ENCODE measurements at places on chromosomes 5 and 9.
A peak's percentile ranks its signal among the peaks of the same experiment; 100 is the strongest.

DNA sequence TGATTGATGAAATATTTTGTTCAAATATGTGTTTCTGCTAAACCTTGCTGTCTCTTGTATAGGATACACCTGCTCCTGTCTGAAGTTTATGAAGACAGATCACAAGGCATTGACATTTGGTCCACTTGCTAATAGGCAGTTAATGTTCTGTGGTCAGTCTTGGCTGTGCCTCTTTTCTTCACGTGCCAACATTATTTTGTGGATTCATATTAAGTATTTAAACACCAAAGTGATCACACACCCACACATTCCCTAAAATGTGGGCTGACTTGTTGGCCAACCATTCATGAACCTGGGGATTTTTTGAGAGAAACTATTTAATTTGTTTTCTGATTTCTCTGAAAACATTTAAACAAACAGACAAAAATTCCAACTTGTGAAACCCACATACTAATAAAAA, 33.7 kb downstream of the ZNF462 start:
- no peak for DNase-seq

DNA sequence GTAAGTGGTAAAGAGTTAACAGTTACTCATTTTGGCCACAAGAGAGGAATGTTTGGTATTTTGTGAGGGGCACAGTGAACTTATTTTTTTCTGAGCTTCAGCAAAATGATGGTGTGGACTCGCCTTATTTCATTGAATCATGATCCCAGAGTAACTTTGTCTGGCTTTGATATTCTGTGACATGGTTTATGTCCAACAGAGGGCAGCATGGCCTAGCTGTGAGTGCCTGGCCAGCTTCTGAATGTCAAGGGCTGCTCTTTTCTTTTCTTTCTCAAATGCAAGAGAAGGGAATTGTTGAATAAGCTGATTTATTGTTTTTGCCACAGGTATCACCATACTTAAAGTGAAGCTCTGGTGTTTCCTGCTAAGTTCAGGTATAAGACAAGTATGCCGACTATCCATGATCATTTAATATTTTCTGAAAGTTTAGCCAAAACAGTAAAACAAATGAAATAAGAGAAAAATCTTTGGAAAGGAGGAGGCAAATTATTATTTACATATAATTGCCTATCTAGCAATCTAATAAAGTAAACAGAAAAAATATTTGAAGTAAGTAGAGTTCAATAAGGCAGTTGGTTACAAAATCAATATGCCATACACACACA, 31.7 kb downstream of the MRPL22 start:
- peak; percentile 42 for DNase-seq

GRCh38 chr5:159552751-159553150, 222.5 kb upstream of the IL12B start:
- DNase-seq = peak; percentile 64

DNA sequence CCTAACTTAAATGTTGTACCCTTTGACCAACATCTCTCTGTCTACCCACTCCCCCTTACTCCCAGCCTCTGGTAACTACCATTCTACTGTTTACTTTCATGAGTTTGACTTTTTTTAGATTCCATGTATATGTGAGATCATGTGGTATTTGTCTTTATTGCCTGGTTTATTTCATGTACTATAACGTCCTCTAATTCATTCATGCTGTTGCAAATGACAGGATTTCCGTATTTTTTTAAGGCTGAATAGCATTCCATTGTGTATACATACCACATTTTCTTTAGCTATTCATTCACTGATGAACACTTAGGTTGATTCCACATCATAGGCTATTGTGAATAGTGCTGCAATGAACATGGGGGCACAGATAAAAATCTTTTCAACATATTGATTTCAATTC, 11.8 kb upstream of the NDUFB6 start:
- DNase-seq = no peak

GRCh38 chr9:131679261-131680020, 60.4 kb downstream of the RAPGEF1 start:
- DNase-seq = no peak

DNA sequence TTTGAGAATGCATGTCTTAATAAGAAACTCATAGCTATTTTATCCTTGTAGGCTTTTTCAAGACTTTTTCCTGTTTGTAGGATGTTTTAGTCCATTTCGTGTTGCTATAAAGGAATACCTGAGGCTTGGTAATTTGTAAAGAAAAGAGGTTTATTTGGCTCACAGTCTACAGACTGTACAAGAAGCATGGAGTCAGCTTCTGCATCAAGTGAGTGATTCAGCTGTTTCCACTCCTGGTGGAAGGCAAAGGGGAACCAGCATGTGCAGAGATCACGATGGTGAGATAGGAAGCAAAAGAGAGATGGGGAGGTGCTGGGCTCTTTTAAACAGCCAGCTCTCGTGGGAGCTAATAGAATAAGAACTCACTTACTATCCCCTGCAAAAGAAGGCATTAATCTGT, 177.3 kb downstream of the ALDH1A1 start:
- DNase-seq = no peak

GRCh38 chr9:15417626-15418025, 5.0 kb upstream of the SNAPC3 start:
- DNase-seq = no peak

GRCh38 chr9:97907046-97907445, 15.3 kb downstream of the TRMO start:
- no peak for DNase-seq

GRCh38 chr5:173778152-173778782, 109.9 kb upstream of the CPEB4 start:
- no peak for DNase-seq

GRCh38 chr9:20280330-20280729, 342.0 kb downstream of the MLLT3 start:
- DNase-seq = no peak

- no peak for DNase-seq
Observed at GRCh38 chr5:150217038-150217437, 27.2 kb downstream of the SLC6A7 start.

DNA sequence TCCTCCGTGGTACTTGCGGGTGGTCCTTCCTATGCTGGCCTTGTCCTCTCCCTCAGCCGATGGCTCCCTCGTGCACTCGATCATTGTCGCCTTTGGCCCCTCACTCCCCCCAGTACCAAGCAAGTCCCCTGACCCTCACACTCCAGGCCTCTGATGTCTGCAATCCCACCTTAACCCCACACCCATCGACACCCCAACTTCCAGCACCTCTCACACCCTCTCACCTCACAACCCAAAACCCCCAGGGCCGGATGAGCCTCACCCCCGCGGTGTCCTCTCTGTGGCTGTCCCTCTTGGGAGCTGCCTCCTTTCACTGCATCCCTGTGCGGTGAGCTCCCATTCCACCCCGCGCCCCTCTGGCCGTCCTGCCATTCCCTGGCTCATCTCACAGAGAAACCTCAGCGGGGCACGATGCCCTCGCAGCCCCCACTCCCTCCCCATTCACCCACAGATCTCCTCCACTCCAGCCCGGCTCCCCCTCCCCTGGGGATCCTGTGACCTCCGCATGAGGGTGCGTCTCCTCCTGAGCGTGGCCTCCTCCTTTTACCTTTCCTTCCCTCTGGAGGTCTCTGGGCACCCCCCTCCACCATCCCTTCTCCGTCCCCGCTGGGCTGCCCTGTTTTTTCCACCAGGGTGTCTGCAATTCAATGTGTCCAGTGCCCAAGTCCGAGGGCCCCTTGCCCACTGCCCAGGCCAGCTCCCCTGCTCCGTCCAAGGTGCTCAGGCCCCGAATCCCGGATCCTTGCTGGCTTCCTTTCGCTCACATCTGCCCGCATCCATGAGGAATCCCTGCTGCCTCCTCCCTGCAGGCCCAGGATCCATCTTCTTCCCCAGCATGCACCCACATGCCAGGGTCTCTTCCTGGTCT, 15.8 kb upstream of the RNU6ATAC start:
- DNase-seq = no peak

- no peak for DNase-seq
Observed at GRCh38 chr5:56833325-56833724, 18.0 kb downstream of the MAP3K1 start.

DNA sequence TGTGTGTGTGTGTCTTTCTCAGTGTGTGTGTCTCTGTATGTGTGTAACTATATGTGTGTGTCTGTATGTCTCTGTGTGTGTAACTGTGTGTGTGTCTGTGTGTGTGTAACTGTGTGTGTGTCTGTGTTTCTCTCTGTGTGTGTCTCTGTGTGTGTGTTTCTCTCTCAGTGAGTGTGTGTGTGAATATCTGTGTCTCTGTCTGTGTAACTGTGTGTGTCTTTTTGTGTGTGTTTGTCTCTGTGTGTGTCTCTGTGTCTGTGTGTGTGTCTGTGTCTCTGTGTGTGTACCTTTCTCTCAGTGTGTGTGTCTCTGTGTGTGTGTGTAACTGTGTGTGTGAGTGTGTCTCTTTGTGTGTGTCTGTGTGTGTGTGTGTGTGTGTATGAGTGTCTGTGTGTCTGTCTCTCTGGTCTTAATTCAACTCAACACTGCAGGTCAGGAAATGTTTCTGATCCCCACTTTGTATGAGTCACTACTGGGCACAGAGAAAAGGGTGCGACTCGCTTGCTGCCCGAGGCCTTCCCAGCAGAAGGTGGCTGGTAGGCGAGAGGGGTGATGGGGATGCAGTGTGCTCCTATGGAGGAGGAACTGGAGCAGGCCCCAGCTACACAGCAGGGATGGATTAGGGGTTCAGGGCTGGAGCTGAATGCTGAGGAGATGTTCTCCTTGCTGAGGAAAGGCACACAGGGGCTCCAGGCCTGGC, 52.1 kb downstream of the NSG2 start:
- DNase-seq = peak; percentile 77

GRCh38 chr9:85228111-85228855, 513.5 kb downstream of the AGTPBP1 start:
- DNase-seq = no peak

DNA sequence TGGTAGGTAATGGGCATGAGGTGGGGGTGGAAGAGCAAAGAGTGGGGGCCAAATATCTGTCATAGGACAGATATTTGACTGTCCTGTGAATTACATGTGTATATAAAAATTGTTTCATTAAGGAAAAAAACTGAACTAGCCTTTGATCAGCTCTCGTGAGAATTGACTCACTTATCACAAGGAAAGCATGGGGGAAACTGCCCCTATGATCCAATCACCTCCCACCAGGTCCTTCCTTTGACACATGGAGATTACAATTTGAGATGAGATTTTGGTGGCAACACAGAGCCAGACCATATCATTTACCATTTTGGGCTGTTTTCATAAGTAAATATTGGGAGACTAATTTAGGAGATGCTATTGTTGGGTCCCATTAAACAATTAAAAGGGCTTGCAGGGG, 63.2 kb upstream of the FYB1 start:
- no peak for DNase-seq

GRCh38 chr9:135910216-135910615, 2.9 kb upstream of the CAMSAP1 start:
- no peak for DNase-seq

- peak; percentile 81 for DNase-seq
Observed at GRCh38 chr9:136995772-136996311, 526 bp downstream of the CLIC3 start.

DNA sequence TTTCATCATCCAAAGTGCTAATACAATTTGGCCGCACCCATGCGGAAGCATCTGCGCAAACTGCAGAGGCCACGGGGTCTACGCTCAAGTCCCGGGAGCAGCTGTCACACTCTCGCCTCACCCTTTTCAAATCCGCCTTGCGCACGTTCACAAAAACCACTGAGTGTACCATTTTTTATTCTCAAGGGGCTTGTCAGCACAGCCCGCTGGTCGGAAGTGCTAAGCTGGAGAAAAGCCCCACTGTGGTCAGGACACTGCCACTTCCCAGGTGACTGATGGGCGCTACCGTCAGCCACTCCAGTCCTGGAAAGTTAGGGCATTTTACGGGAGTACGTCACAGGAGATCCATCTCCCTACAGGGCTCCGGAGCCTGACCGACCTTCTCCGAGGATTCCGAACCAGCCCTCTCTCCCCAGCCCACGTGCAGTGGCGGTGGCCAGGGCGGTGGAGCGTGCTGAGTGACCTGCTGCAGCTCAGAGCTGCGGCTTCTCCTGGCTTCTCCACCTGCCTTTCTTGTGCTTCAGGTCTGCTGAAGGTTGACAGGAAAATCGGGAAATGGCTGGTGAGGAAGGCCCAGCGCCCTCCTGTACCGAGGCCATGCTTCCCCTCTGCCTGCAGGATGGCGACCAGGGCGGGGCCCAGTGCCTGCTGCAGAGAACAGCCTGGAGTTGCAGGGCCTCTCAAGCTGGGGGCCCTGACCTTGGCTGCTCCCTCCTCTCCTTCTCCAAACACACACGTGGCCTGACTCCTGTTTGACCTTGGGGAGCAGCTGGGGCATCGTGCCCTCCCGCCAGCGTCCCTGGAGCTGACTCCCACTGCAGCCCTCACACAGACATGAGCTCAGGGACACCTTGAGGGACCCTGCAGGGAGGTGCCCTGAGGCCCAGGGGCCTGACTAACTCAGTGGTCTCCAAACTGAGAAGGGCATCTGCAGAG, 14.3 kb downstream of the RASGEF1C start:
- no peak for DNase-seq

- no peak for DNase-seq
Observed at GRCh38 chr5:103646698-103647614, 84.4 kb upstream of the NUDT12 start.

DNA sequence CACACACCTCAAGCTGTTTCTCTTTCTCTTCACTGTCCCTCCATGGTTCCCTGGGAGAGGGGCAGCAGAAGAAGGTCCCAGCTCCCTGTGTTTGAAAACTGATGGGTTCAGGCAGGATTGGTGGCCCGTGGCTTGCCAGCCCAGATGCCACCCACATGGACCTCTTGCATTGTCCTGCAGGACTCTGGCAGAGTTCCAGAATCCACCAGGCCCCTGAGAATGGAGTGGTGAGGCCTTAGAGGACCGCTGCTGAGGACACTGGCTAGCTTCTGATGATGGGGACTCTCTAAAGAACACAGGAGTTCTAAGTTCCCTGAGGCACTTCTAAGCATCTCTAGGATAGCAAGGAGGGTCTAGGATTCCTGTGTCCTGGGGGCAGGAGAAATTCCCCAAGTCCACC, 24.8 kb downstream of the CTSL start:
- no peak for DNase-seq

DNA sequence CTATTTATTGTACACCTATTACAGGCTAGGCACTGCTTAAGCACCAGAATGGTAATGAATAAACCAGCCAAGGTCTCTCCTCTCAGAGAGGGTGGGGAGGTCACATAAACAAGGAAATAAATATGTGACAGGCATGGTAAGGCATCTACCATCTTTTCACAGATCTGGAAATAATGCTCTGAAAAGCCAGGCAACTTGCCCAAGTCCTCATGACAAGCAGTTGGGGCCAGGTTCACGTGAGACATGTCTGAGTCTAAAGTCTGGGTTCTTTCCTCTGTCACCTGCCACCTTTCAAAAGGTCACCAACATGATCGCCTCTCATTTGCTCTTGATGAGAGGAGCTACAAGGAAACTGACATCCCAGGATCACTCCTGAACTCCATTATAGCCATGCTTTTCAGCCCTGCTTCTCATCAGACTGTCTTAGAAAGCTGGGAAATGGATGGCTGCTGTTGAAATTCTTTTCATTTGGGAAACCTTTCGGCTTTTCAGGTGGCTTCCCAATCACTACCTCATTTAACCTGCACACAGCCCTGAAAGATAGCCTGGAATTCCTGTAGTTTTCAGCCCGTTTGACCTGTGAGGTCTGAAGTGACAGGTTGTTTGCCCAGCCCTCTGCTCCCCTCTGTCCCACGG, 123.1 kb downstream of the CRB2 start:
- DNase-seq = no peak

GRCh38 chr5:163459462-163459818, 462 bp downstream of the NUDCD2 start:
- DNase-seq = no peak
